GM12864 (cell line): ENCODE measurements at places on chromosomes 12 and 14.
A peak's percentile ranks its signal among the peaks of the same experiment; 100 is the strongest.

DNA sequence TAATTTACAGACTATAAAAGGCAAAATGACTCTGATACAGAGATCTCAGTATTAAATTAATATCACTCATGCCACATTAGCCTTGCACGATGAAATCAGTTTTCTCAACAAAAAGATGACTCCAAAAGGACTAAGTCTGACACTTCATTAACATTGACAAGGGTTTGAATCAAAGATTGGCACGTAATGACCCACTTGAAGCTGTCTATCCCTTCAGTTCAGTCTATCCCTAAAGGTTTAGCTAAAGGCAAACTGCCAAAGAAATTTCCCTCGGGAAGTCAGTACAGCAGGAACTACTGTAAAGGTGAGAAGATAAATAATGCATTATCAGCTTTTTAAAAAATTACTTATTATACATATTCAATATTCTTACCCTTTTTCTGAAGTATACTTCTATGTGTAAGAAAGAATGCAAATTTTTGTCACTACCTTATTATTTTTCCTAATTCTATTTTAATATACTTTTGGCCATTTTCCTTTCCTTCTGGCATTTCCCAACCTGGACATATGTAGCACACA is 127.1 kb downstream of the NELL2 start:
- no peak for DNase-seq

- DNase-seq, result no peak
These were observed 15.5 kb downstream of the MANSC1 start for GRCh38 chr12:12334367-12335040.

- peak; percentile 41 for DNase-seq
These were observed 26.8 kb downstream of the APOBEC1 start for GRCh38 chr12:7638760-7639555.

- DNase-seq, result no peak
These were observed 1.8 kb downstream of the CTSG start for GRCh38 chr14:24574206-24574774.

GRCh38 chr14:99995700-99996356 is 69.4 kb upstream of the EVL start:
- peak; percentile 91 for DNase-seq

DNA sequence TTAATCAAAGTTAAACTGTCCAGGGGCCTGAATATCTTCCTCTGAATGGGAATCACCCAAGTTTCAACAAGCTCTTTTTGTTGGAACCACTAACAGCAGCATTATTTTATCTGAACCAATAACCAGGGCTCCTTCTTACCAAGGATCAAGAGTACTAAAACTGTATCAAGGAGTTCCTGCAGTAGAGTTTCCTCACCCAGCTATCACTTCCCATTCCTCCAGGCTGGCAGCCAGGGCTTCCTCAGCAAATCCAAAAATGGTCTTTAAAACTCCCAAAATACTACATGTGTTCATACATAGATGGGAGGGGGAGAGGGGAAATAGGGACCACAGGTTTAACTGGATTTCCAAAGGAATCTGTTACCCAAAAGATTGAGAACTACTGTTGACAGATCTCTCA is 10.5 kb downstream of the FMNL3 start:
- DNase-seq, result no peak

DNA sequence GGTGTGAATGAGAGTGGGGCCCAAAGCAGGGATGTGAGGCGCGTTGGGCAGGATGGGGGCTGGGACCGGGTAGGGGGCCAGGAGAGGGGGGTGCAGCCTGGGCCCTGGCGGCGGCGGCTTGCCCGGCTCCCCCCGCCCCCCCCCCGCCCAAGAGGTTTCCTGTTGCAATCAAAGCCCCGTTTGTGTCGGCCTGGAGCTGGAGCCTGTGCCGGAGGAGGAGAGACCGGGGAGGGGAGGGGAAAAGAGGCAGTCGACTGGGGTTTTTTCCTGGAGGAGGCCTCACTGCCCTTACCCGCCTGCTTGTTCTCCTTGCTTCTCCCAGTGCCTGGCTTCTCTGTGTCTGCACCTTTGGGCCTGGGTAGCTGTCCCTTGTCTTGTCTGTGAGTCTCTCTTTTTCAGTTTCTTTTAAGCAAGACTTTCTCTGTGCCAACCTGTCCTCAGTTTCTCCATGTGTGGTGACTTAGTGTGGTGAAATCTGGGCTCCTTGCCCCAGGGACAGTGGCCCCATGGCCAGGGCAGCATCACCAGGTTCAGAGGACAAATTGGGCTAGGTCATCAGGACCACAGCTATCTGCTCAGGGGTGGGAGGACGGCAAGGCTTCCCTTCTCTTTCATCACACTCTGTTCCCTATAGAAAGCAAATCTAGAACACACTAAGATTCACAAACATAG is 8.5 kb downstream of the RARG start:
- no peak for DNase-seq

GRCh38 chr14:104277416-104278213 is 139.2 kb downstream of the KIF26A start:
- no peak for DNase-seq

- DNase-seq, result no peak
These were observed 47.4 kb upstream of the DYRK2 start for GRCh38 chr12:67601126-67601525.

GRCh38 chr14:70013271-70013873 is 134.2 kb downstream of the SMOC1 start:
- no peak for DNase-seq

DNA sequence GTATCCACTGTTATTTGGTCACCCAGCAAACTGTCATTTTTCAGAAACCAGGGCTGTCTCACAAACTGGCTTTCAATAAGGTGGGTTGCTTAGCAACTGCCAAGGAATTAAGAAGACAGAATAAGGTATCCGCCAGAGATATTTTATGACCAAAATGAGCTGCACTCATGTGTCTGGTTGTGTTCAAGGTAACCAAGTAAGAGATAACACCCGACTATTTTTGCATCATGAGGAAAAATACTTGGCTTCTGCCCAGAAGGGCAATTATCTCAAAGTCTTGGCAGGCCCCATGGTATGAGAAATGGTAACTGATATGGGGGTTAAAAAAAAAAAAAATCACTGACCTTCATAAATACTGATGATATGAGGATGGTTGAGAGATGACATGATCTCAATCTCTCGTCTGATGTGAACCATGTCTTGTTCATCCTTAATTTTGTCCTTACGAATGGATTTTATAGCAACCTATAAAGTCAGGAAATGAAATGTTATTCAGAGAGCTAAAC is 32.6 kb downstream of the NUAK1 start:
- no peak for DNase-seq

GRCh38 chr12:132866251-132866828 is 21.1 kb downstream of the CHFR start:
- DNase-seq, result no peak

GRCh38 chr14:95620659-95621059 is 65.6 kb upstream of the TCL1B start:
- no peak for DNase-seq
